ENCODE measurements at places on chromosomes 1 and 21.

GRCh38 chr1:198798923-198799386 lies 160.1 kb downstream of the PTPRC start:
- DNase-seq: no peak

GRCh38 chr1:23908453-23909341 lies 4.5 kb downstream of the CNR2 start:
- DNase-seq: peak; percentile 50

DNA sequence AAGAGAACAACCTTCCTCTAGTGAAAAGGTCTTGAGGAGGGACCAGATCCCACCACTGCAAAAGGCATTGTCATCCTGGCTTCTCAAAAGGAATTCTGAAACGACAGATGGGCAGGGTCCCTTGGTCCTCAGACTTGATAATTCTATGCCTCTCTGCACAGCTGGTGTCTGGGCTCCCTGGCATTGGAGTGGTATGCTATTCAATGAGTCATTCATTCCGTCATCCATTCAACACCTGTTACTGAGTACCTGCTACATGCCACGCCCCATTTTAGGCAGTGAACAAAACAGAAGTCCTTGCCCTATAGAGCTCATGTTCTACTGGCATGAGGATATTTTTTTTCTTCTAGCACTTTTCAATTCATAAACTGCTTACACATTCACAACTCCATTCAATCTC lies 45.8 kb upstream of the HMGB4 start:
- DNase-seq: no peak

DNA sequence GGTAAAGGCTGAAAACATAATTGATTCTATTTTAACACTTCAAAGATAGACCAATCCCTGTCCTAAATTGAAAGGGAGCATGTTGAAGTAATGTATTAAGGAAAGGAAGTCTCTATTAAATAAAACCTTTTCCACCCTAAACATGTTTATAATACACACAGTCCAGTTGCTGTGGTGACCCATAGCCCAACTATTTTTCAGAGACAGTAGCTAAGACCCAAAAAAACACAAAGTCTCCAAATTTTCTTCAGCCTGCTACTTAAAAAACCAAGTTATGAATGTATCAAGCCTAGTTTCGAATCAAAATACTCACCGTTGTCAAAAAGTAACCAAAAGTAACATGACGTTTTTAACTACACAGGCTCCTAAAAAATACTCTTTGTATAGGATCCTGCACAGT lies 1.6 kb downstream of the ELK4 start:
- no peak for DNase-seq

GRCh38 chr1:193275773-193276172 lies 89.4 kb upstream of the B3GALT2 start:
- no peak for DNase-seq

- DNase-seq: no peak
Observed at GRCh38 chr1:228004331-228004855, 2.4 kb upstream of the WNT3A start.

GRCh38 chr1:95754412-95754811 lies 520.4 kb downstream of the RWDD3 start:
- no peak for DNase-seq

Data from activated naive CD8-positive, alpha-beta T cell treated with anti-CD3 and anti-CD28 coated beads, Interleukin-2, amount 50 U/mL, for 24 hours (primary cell).